ENCODE measurements at places on chromosomes 1 and 21.
A peak's percentile ranks its signal among the peaks of the same experiment; 100 is the strongest.

DNA sequence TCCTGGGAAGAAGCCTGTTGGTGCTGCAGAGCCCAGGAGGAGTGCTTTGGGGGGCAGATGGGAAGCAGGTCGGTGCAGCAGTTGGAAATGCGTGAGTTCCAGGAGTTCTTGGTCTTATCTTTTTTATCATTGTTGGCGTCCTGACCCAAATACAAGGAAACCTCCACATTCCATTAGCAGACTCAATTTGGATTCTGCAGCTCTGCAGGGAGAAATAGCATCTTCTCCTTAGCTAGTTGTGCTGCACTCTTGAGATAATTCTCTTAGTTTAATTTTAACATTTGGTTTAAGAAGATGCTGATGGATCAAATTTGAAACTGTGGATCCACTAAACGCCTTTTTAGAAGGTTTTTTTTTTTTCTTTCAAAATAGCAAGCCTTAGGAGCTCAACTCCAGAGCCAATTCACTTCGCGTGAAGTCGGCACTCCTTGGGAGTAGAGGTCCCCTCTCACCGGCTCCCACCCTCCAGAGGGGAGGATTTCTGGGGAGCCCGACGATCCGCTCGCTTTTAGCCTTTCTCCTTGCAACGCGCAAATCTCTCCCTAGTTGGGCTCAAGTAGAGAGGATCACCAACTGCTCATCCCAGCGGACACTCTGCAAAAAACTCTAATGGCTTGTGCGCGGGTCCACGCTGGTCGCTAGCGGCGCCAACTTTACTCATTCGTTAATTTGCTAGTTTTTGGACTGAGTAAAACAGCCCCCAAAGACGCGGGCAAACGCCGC, 1.3 kb downstream of the PLD5 start:
- DNase-seq, result no peak

GRCh38 chr1:186042230-186042629, 308.0 kb downstream of the HMCN1 start:
- DNase-seq, result no peak

- DNase-seq, result peak; percentile 28
Measured at GRCh38 chr1:228280106-228280901, 72.5 kb downstream of the OBSCN start.

GRCh38 chr1:177255411-177255810, 84.7 kb downstream of the BRINP2 start:
- no peak for DNase-seq

- DNase-seq, result peak; percentile 39
Measured at GRCh38 chr1:6000444-6001288, 8.4 kb upstream of the NPHP4 start.

GRCh38 chr1:211524521-211524920, 32.6 kb upstream of the RD3 start:
- DNase-seq, result no peak

- no peak for DNase-seq
Measured at GRCh38 chr1:100304921-100305320, 38.9 kb downstream of the RTCA start.

DNA sequence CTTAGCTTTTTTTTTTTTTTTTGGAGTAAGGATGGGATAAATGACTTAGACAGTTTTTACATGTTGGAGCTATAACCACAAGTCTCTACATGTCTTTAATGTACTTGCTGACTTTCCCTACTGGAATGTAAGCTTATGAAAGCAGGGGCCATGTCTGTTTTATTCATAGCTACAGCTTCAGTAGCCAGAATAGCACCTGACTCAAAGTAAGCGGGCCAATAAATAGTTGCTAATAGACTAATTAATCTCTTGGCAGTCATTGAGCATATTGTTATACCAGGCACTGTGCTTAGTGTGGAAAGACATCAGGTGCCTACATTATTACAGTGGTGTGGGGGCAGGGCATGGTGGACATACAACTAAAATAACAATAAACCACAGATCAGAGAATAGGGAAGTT, 84.4 kb upstream of the HOOK1 start:
- DNase-seq, result no peak

GRCh38 chr21:15839601-15840000, 109.8 kb downstream of the USP25 start:
- no peak for DNase-seq

DNA sequence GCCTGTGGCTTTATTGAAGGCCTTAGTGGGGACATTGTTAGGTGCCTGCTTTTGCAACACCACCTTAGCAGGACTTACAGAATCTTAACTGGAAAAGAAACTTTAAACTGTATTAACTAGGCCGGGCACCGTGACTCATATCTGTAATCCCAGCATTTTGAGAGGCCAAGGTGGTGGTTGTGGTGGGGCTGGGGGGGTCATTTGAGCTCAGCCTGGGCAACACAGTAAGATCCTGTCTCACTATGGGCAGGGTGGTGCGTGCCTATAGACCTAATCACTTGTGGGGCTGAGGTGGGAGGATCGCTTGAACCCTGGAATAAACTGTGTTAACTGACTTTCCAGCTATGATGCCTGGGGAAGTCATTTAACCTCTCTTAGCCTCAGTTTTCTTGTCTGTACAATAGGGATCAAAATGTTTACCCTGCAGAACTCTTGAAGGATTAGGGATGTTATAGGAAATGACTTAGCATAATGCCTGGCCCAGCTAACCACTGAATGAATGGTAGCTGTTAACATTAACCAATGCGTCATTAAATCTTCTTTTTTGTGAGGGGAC, 39.5 kb downstream of the IER5 start:
- DNase-seq, result no peak

DNA sequence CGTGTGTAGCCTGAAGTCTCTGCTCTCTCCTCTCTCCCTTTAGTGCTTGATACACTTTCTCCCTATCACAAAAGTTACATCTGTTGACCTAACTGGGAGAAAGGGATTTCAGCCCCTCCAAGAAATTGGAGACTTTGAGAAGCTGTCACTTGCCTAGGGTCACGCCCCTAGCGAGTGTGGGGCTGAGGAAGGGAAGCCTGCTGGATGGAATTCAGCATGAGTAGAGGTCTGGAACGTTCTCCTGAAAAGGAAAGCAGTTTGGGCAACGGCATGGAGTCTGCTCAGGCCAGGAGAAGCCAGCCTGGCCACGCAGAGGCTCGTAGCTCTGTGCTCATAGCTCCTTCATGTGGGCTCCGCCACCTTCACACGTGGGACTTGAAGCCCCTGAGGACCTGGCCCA, 22.4 kb downstream of the COL16A1 start:
- DNase-seq, result no peak

DNA sequence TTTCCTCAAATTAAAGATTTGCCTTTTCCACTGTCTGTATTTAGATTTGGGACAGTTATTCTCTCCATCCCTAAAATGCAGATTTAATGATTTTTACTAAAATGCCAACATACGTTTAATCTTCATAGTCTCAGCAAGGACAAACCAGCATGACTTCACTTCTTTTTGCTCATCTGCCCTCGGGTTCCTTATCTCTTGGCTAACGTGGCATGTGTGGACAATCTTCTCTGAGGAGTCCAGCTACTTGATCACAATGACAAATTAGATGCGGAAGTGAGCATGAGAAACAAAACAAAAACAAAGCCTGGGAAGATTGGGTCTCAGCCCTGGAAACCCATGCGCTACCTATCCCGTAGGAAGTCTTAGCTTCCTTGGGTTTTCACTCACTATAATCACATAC, 1.0 kb downstream of the MRAP start:
- DNase-seq, result no peak

DNA sequence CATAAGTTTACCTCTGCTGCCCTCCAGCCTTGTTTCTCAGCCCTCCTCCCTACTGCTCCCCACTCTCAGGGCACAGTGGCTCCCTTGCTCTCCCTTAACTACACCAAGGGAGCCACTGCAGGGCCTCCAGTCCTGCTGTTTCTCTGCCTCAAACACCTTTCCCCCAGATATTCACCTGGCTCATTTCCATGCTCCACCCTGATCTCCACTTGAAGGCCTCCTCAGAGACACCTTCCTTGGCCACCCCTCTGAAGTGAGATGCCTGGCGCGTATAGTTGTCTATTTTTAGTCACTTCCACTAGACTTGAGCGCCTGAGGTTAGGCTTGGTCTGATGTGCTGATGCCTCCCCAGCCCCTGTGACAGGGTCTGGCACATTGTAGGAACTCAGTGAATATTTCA, 34.9 kb downstream of the SEC16B start:
- no peak for DNase-seq

DNA sequence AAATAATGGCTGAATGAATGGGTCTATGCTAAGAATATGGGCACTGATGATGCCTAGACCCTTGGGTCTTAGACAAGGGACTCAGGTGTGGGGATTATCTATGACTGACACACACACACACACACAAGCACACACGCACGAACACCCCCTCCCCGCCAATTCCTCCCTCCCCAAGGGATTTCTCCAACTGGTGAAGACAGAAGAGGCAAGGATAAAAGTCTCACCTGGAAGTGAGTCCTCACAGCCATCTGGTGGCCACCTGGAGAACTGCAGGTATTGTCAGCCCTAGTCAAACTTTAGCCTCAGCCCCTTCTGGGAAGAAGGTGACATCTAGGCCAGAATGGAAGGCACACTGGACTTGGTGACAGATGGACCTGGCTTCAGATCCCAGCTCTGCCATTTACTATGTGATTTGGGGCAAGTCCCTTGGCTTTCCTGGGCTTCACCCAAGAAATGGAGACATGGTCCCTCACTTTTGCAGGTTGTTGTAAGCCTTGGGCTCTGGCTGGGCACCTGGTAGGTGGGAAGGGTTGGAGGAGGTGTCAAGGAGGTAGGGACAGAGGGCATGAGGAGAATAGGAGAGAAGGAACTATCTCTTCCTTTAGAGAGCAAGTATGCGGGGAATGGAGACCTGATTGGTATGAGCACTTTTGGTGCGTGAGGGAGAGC, 4.0 kb upstream of the GPR3 start:
- no peak for DNase-seq

GRCh38 chr21:39258207-39258606, 55.2 kb downstream of the BRWD1 start:
- no peak for DNase-seq

GRCh38 chr1:210655511-210655910, 326.8 kb downstream of the HHAT start:
- DNase-seq, result no peak

GRCh38 chr1:161198194-161198896, 509 bp downstream of the ADAMTS4 start:
- no peak for DNase-seq

DNA sequence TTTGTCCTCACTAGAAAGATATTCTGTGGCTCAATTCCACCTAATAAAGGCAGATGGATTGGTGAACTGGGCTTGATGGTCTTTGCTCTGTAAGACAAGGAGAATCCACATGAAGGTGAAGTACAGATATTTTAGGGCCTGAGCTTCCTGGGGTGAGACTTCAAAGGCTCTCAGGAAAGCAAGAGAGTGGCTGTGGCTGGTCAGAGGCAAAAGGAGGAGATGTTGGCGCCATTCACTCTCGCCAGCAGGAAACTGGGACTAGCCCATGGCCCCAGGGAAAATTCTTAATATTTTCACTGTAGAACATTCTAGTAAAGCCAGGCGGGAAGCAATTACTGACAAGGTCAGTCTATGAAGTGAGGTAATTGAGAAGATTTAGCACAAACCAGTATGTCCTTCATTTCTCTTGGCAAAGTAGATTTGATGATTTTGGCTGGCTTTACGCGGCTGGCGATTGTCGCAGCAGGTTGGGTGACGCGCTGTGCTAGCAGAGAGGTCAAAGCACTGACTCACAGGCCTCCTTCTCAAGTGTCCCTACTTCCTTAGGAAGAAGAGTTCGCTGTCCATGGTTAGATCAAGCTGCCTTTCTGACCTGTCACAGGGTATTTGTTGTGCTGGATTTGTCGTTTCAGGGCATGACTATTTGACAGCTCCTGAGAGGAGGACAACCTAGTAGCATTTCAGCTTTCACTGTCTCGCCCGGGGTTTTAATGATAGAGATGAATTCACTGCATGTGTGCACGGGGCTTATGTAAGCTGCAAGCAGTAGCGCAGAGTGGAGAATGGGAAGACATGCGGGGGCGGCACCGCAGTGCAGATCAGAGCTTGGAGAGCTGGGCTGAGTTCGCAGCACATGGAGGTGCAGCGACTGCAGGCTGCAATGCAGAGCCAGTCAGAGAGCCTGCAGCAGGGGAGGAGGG, 32.7 kb downstream of the XCL1 start:
- DNase-seq, result no peak

GRCh38 chr1:209229494-209230061, 353.9 kb upstream of the CAMK1G start:
- no peak for DNase-seq

DNA sequence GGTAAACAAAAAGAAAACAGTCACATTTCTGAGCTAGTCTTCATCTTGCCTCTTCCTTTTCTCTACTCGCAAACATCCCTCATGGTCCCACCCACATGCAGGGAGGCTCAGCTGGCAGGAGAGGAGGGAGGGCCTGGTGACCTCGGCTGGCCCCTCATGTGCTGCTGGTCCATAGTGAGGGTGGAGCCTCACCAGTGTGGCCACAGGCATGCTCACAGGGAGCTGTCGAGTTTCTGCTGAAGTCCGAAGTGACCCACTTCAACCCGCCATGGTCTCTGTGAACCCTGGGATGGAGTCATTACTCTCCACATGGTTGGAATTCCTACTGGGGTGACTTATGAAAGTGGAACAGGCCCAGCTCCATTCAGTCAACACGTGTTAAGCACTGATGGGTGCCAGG, 253.4 kb downstream of the RHOU start:
- DNase-seq, result no peak

DNA sequence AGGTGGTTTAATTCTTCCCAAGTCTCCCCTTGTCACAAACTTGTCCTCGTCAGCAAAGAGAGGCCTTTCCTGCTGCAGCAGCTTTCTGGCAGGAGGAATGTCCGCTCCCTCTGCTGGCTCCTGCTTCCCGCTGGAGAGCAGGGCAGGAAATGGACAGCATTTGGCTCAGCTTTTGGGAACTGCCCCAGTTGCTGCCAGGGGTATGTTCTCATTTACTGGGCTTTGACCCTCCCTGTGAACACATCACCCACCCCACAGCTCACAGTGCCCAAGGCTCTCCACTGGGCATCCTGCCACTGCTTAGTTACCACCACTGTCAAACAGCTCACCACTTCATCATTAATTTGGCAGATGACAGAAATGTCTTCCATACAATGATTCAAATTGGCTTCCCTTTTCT, 75.4 kb downstream of the MRPL37 start:
- DNase-seq, result no peak

- DNase-seq, result no peak
Measured at GRCh38 chr1:171819946-171820345, 21.4 kb upstream of the DNM3 start.

DNA sequence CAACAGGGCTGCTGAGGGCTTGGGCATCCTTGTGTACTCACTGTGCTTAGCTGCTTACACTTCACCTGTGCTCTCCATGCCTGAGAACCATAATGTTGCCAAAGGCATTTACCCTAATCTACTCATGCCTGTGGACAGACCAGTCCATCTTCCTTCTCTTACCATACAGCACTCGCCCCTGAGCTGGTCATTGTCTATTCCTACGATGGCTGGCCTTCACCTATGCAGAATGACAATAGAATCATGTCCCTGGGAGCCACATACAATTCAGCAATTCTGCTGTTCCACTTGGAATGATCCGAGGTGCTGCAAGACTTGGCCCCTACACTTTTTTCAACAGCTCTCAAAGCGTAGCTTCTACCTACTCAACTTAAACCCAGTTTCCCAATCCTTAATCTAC, 96.5 kb downstream of the PAPPA2 start:
- no peak for DNase-seq

- no peak for DNase-seq
Measured at GRCh38 chr1:161133220-161133740, 813 bp upstream of the DEDD start.

Measured in RWPE2 (cell line).